ENCODE measurements at places on chromosomes 1 and 21. TPM values are rescaled to one million over a fixed set of nuclear protein-coding genes. Genes with fewer than 3 reads are reported as not detected.

GRCh38 chr1:3456964-3457909, 2.8 kb downstream of the ARHGEF16 start:
- no peak for DNase-seq

- DNase-seq = no peak
Observed at GRCh38 chr1:66637146-66637545, 103.2 kb downstream of the SGIP1 start.

ATP1A4 gene
- total RNA-seq = 0.64 TPM

SLC16A4 gene
- 20.8 TPM for total RNA-seq

DNA sequence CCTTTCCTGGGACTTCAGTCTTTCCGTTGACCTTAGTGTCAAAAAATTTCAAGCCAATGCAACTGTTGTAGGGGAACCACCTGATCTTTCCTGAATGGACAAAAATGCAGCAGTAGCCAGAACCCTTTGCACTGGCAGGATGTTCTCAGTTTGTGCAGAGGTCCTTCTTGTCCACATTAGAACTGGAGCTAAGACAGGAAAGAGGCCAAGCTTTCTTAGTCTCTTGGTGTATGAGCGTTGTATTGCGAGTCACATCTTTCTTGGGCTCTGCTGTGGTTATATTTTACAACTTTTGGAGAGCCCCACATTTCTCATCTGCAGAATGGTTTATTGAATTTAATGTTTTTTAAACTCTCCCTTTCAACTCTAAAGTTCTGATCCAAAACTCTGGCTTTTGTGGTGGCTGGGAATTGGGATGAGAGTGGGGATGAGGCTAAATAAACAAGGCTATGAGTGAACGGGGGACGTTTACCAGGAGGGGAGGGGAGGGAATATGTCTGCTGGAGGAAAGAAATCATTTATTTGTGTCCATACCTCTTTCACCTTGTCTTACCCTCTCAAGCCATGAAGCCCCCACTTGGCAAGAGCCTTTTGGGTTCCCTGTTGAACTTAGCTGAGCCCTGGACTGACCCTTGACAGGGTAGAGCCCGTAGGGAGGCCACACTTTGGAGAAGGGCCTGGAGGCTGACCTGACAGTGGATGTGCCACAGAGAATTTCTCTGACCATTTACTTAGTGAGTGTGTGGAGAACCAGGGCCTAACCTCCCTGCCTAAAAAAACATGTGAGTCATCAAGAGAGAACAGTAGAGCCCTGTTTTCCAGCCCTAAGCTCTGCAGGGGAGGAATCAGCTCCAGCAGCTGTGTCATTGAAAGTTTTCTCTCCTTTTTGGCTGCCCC, 586 bp downstream of the CHI3L2 start:
- no peak for DNase-seq

GRCh38 chr1:90919190-90919719, 102.6 kb downstream of the ZNF644 start:
- DNase-seq = no peak

PDE4B gene
- total RNA-seq = 122 TPM

DNA sequence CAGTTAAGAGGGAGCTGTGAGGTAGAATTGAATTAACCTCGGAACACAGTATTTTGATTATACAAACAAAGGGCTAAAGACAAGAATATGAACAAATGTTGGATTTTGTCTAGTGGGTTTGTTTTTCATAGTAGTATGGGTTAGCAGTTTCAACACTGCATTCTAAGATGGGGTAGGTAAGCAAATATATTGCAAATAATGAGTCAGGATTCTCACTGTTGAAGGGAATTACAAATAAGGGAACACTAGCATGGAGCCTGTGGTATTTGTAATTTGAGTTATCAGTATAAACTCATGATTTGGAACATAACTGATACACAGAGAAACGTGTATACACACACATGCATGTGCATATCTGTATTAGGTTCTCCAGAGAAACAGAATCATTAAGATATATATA, 44.5 kb downstream of the CD55 start:
- no peak for DNase-seq
